ENCODE measurements at places on chromosomes 5 and 9.

DNA sequence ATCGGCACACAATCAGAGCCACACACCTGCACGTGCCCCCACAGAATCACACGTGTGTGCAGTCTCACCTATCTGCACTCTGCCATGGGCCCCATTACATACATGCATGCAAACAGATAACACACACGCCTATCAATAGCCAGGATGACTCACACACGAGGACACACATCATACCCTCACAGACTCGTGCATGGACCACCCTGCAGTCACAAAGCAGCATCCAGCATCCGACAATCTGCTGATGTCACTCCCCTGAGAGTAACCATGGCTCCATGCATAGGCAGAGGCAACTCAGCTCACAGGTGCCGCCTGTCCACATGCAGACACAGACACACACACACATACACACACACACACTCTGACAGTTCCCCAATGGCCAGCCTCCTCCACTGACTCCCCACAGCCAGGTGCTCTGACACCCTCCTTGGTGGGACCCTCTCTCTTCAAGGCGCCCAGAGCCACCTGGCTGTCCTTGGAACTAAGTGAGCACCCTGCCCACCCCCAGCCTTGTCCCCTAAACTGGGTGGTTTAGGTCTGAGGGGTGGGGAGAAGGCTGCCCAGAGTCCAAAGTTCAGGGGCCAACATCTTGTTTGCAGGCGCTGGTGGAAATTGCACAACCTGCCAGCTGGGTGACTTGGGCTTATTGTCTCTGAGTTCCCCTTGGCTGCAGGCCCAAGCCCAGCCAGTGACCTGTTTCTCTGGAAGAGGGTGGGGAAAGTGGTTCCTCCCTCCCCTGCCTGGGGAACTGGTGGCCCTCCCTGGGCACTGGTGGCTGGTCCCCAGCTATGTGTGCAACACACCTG lies 34.6 kb upstream of the NEK6 start:
- no peak for DNase-seq

DNA sequence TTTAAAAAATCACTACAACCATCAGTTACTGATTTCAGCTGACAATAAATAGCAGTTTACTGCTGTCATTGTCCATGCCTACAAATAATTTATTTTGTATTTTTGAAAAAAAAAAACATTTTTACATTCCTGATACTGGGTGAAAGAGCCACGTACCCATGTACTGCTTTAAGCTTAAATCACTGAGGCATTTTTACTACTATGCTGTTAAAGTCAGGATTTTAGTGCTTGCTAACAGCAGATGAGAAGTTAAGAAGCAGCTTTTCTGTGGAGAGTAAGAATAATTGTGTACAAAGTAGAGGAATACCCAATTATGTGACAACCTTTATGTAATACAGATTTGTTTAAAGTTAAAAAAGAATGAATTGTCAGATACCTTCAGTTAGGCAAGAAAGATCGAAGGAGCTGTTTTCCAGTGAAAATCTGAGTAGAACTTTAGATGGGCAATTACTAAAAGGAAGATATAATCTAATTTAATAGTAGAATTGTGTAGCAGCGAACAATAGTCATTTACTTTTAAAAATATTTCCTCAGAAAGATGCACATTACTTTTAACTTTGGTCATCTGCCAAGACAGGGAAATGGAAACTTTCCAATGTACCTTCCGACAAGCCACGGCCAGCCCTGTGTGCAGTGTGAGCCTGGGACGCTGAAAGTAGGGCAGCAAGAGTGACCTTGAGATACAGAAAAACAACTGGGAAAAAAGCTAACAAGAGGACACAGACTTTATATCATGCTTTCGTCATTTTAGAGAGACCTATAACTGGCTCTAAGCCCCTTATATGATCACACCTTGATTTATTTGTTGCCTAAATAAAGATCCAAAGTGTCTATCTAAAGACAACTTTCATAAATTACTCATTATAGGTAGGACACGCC lies 39.9 kb downstream of the RHOBTB3 start:
- no peak for DNase-seq

GRCh38 chr5:139137697-139138096 lies 60.5 kb downstream of the SIL1 start:
- DNase-seq: no peak

DNA sequence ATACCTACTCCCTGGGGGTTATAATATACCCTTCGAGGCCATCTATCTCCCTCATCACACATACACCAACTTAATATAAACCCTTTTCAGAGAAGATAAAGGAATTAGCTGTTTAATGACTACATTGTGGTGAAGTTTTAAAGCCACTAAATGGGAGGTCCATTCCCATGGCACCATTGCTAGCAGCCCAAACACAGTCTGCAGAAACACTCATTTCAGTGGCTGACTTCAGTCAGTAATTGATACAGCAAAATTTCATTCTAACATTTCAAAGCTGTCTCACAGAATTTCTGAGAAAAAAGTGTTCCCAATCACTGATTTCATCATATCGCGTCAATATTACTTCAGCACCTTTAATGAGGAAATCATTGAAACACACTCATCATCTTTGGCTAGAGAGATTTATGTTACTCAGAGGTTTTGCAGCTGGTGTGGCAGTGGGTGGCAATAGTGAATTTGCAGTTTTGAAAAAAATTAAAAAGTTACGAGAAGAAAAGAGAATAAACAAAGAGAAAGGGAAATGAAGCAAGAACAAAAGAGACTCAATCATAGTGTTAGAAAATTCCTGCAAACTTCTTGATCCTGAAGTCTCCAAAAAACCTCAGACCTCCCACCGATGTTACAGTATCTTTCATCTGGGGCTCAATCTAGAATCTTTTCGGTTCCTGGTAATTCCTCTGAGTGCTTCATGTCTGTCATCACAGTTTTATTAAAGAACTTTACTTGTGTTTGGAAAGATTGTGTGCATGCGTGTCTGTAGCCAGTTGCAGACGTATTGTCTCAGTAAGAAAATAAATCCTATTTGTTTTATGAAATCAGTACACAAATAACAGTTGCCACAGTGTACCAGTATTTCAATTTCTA lies 105.0 kb downstream of the ERCC6L2 start:
- DNase-seq: no peak

GRCh38 chr5:151427258-151427657 lies 20.1 kb upstream of the SLC36A1 start:
- peak; percentile 53 for DNase-seq

- no peak for DNase-seq
Observed at GRCh38 chr5:76927961-76928360, 24.9 kb upstream of the CRHBP start.

- no peak for DNase-seq
Observed at GRCh38 chr5:137206030-137206715, 293.0 kb downstream of the SPOCK1 start.
